Tongue (tissue), 3 donors: ENCODE measurements at places on chromosomes 3 and 15. TPM values are rescaled to one million over a fixed set of nuclear protein-coding genes. Genes with fewer than 3 reads are reported as not detected.

DNA sequence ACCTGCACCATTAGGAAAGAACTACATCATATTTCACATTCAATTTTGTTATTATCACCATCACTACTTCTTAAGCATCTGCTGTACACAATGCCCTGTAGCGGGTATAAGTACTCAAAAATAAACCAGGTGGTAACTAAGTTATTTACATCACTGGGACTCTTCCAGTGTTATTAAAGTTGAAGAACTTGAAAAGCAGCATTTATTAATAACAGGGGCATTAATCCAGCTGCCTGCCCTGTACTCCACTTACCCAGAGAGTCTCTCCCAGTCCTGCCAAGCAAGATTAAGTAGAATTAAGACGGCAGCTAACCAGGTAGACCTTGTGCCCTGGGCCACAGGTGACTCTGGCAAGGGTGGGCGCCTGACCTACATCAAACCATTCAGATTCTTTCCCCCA is 65.2 kb downstream of the FHIT start:
- DNase-seq = no peak

DNA sequence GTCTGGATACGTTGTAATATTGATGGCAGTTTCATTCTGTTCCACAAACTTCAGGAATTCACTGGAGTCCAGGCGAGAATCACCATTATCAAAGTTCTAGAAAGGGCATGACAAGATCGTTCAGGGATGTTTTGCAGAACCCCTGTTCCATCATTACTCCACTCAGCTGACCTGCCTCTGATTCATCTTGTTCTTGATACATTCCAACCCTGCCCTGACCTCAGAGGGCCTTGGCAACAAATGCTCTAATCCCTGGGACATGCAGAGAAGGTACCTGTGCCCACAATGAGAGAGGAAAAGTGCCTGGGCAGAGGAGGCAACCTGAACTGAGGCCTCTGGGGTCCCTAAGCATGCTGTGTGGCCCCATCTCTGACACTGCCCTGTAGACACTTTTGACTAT is 45.9 kb downstream of the FSTL1 start:
- DNase-seq = no peak

- DNase-seq = peak; percentile 66
Observed at GRCh38 chr3:151639418-151639740, 94.3 kb upstream of the AADACL2 start.

DNA sequence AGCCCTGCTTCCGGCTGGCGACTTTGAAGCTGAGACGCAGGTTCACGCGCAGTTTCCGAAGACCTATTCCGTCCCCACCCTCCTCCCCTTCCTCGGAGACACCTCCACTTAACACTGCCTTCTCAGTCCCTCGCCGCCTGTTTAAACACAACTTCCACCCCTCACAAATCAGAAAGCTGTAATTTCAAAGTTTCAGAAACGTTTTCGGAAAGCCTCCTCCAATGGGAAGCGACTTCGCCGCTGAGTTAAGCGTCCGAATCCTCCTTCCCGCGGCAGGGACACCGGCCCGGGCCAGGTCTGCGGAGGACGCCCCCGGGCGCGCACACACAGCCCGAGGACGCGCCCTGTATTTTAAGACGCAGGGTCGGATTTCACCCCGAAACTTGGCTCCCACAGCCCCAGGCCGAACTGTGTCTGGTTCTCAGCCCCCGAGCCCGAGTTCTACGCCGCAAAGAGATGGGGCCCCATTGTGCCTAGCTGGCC is 559 bp upstream of the LRRN1 start:
- DNase-seq = peak; percentile 83

- no peak for DNase-seq
Observed at GRCh38 chr3:17733215-17733614, 9.2 kb downstream of the TBC1D5 start.

DNA sequence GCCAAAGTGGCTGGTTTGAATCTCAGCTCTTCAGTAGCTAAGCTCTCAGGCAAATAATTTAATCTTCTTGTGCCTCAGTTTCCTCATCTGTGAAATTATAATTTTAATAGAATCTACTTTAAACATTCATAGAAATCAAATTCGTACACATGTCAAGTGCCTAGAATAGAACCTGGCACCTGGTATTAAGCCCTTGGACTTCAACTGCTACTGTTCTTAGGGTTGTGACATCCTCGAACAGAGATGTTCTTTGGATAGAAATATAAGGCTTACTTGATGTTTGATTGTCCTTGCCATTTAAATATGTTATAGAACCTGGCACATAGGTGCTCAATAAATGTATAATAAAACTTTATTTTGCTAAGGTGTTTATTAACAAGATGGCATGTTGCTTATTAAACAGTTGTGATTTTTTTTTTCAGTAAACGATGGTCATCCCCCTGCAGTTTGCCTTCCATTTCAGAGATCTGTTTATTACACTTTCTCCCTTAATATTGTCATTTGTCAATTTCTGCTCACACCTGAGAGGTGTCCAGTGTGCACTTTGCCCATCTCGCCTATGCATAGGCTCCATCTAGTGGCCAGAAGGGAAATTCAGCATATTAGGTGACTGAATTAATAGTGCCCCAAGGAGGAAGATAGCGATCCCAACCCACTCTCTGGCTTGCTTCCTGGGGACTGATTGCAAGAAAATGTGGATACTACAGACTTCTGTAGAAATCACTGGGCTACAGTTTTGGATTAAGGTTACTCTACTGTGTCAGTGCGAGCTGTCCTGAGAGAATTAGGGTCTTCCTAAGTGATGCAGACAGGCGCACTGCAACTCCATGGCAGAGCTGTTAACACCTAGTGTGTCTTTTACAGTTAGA is 10.7 kb downstream of the IGF1R start:
- peak; percentile 71 for DNase-seq

- DNase-seq = peak; percentile 25
Observed at GRCh38 chr3:130795396-130795795, 48.8 kb upstream of the PIK3R4 start.

- peak; percentile 72 for DNase-seq
Observed at GRCh38 chr15:23648920-23649515, 1.4 kb upstream of the MAGEL2 start.

DNA sequence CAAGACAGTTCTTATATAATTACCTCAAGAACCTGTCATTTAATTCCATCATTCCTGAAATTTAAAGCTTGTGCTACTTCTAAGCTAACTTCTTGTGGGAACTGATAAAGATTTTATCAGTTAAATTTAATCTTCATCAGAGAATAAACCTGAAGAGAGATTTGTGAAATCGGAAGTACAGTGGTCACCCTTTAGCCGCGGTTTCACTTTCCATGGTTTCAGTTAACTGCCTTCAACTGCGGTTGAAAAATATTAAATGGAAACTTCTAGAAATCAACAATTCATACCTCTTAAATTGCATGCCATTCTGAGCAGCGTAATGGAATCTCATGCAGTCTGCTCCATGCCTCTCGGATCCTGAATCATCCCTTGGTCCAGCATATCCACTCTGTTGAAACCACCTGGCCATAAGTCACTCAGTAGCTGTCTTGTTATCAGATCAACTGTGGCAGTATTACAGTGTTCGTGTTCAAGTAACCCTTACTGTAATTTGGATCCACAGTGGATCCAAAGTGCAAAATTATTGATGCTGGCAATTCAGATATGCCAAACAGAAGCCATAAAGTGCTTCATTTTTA is 626.1 kb downstream of the CADM2 start:
- no peak for DNase-seq

DNA sequence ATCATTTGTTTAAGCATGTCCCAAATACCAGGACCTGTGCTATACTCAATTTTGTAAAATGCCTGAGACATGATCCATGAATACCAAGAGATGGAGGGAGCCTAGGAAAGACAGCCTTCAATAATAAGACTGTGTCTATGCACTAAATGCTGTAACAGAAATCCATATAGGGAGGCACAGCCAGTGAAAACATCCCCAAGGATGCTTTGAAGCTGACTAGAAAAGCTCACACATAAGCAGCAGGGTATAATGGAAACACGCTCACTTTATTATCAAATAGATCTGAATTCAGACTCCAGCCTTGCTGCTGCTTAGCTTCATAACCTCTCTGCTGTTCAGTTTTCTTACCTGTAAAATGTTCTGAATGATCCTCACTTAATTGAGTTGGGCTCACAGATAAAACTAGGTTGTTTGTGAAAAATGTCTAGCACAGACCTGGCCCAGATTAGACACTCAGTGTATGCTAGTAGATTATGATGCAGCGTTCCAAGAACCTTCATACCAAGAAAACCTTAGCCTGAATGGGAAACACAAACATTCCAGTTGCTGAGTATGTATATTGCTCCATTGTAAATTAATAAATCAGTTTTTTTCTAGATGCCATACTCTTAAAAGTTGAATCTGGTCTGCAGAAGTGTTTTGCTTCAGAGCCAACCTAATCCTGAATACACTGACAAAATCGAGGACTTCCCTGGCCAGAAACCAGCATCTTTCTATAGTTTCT is 3.8 kb upstream of the LARP6 start:
- DNase-seq = peak; percentile 6

GRCh38 chr3:118884748-118885206 is 149.9 kb downstream of the IGSF11 start:
- peak; percentile 77 for DNase-seq

- peak; percentile 14 for DNase-seq
Observed at GRCh38 chr3:11661827-11662226, 18.1 kb upstream of the VGLL4 start.

DNA sequence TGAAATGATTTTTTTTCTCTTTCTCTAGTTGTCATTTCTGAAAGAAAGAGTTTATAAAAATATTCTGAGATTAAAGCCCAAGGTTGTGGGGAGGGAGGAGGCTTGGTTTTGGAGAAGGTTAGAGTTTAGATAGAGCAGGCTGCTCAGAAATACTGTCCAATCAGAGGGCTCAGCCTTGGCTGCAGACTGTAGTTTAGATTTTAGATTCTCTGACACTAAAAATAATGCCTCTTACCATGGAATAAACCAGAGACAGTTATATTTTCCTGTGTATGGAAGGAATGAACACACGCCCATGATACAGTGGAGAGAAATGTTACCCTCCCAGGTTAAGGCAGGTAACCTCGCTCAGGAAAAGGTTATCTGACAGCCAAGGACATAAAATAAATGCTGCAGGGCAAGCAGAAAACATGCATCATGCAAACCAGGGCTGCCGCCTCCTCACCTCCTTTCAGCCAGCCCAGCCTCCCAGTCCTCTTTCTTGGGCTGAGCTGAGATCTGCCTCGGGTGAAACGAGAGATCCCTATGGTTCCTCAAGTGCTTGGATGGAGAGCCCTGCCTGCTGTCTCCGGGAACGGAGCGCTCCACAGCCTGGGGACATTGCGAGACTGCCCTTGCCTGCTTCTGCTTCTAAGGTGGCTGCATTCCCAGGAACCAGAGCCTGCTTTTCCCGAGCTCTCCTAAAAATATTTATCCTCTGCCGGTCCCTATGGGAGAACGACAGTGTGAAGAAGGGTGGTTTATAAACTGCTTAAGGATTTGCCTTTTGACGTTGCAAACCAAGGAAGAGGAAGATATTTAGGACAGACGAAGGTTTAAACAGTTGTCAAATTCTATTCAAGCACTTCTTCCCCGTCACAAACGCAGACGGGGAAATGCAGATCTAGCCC is 848 bp downstream of the NCEH1 start:
- peak; percentile 41 for DNase-seq

DNA sequence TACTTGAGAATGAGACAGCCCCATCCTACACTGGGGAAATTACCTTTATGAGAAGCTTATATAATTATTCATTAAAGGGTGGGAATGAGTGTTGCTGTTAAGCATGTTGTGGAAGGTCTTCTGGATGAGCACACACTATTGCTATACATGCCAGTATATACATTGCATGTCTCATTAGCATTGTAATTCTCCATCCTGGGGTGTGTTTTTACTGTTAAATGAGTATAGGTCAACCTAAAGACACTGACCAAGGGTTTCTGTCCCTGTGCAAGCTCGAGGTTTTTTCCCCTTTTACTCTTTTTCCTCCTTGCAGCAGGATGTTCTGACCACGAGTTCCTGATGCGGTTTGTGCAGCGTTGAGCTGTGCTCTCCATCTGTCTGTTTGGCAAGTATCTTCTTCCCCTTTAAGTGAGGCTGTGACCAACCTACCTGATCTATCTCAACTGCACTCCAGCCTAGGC is 7.2 kb upstream of the IVD start:
- DNase-seq = no peak

DNA sequence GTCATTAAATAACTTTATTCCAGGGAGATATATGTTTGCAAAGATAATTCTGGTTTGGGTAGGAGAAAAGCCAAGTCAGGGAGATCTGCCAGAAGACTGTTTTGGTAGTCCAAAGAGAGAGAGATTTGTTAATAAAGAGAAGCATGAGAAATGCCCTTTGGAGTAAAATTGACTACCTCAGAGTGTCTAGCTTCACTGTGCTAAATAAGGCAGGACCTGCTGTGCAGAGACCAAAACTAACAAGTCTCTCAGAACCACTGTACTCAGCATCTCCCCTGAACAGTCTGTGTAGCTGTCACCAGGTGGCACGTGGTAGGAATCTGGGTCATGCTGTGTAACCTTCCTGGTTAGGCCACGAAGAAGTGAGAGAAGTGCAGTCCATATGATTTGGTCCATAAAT is 31.6 kb upstream of the SLC35G2 start:
- no peak for DNase-seq

- DNase-seq = no peak
Observed at GRCh38 chr3:48928679-48929078, 10.0 kb downstream of the ARIH2 start.

- no peak for DNase-seq
Observed at GRCh38 chr3:146507331-146508120, 36.9 kb downstream of the PLSCR1 start.

DNA sequence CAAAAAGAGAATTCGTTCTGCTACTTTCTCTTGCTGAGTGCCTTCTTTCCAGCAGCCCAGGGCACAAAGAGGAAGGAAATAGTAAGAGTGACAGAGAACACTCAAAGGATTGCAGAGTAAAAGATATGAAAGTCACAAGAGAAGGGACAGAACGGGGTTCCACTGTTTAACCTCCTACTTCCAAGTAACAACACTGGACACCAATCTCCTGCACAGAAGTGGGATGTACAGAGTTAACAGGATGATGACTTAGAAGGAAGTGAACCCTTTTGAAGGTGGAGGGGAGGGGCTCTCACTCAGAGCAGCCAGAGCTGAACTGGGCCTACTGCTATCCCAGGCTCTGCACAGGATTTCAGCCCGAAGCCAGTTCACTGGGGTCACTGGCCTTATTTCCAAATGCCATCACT is 130.1 kb upstream of the PRICKLE2 start:
- DNase-seq = peak; percentile 41

DNA sequence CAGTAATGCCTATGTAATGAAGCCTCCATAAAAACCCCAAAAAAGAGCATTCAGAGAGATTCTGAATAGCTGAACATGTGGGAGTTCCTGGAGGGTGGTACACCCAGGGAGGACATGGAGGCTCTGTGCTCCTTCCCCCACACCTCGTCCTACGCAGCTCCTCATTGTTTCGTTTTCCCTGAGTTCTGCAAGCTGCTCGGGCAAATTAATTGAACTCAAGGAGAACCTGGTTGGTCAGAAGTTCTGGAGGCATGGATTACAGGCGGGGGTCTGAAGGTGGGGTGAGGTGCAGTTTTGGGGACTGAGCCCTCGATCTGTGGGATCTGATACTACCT is 142.2 kb downstream of the MYO9A start:
- DNase-seq = no peak

GRCh38 chr15:68316061-68316804 is 38.7 kb downstream of the FEM1B start:
- DNase-seq = peak; percentile 33

Gene EPHA3
- 65.6 TPM for total RNA-seq

Gene ZNF80
- not detected for total RNA-seq

Gene GOLGA6D
- not detected for total RNA-seq

Gene GATM
- total RNA-seq = 743 TPM

Gene ANXA2
- 742 TPM for total RNA-seq

Gene TIMP4
- 1.1 TPM for total RNA-seq

Gene SH3BP5
- 37.1 TPM for total RNA-seq
